Activated T-helper 2 cell treated with anti-CD3 and anti-CD28 coated beads, Interferon-gamma antibody, Interleukin-2, Interleukin-4, amounts not matched to agents 10 μg/mL and 5 μg/mL and 100 μg/mL, durations not matched to agents 14 hours and 24 hours and 36 hours (primary cell): ENCODE measurements at places on chromosomes 6 and 20. TPM values are rescaled to one million over a fixed set of nuclear protein-coding genes. Genes with fewer than 3 reads are reported as not detected.
A peak's percentile ranks its signal among the peaks of the same experiment; 100 is the strongest.

DNA sequence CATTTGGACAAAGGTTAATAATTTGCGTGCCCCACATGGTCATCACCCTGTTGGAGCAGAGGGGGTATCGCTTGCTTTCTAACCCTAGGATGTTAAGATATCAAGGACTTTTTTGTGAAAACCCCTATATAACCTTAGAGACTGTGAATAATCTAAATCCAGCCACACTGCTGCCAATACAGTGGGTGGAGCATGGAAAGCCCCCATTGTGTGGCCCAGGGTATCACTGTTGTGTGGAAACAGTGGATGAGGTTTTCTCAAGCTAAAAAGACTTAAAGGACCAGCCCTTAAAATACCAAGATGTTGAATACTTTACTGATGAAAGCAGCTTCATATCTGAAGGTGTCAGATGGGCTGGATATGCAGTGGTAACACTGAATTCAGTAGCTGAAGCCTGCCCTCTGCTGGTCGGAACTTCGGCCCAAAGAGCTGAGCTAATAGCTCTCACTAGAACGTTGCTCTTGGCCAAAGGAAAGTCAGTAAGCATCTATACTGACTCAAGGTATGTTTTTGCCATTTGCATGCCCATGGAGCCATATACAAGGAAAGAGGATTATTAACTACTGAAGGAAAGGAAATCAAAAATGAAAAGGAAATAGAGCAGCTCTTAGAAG, 695.2 kb downstream of the PHF3 start:
- no peaks in the 10 kb centered on the region for H3K4me1 ChIP-seq
- DNase-seq: peak; percentile 9
- no peak overlapping the region for H3K27ac ChIP-seq
- no peak overlapping the region for H3K4me3 ChIP-seq

The CRNKL1 gene
- 19.3 and 20.1 TPM in 2 replicates for total RNA-seq

The ATRN gene
- 11.5 and 12.5 TPM in 2 replicates for total RNA-seq

DNA sequence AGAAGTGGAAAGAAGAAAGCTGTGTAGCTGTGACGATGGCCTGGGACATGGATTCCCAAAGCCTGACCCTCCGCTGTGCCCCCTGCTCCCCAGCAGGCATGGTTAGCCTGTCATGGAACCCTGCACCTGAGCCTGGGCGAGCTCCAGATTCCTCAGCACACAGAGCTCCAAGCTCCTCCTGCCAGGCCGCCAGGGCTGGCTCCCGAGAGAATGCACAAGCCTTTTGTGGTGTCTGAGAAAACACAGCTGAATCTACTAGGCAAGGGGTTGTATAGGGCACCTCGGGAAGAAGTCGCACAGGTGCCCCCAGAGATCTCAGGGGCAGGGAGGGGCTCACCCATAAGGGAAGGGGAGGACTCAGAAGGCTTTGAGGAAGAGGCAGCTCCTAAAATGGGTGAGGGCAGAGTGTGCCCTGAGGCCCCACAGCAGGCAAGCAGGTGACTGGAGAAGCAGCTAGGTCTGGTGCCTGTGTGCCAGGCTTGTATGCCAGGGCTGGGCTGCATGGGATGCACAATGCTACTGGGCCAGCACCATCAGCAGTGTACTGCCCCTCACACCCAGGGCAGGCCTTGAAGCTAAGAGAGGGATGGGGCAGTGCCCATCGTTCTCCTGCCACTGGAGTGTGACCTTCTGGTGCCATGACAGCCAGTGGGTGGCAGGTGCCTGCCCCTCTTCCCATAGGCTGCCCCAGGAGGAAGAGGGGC, 64.3 kb upstream of the CD93 start:
- no peaks in the 10 kb centered on the region for H3K27me3 ChIP-seq
- no peak overlapping the region for H3K4me3 ChIP-seq
- peaks cover 49% of the 10 kb centered on the region for H3K4me1 ChIP-seq
- DNase-seq: no peak
- H3K36me3 ChIP-seq: no peaks in the 10 kb centered on the region

DNA sequence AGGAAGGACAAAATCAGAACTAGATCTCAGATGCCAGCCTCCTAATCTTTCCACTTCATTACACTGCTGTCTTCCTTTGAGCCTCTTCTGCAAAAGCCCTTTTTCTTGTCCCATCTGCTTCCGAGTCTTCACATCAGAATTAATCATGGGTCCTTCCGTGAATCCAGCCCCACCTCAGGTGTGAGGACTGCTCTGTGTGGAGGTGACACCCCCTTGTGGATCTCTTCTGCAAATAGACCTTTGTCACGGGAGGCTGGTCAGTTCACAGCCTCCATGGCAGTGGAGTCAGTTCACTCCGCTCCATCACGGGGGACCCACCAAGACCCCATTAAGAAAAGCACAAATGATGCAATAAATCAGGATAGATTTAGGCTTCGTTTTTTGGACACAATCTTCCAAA, 171.1 kb downstream of the ADAT2 start:
- H3K27ac ChIP-seq: no peak overlapping the region
- peaks cover 8% of the 10 kb centered on the region for H3K4me1 ChIP-seq
- no peaks in the 10 kb centered on the region for H3K27me3 ChIP-seq
- no peaks in the 10 kb centered on the region for H3K36me3 ChIP-seq
- H3K4me3 ChIP-seq: no peak overlapping the region

DNA sequence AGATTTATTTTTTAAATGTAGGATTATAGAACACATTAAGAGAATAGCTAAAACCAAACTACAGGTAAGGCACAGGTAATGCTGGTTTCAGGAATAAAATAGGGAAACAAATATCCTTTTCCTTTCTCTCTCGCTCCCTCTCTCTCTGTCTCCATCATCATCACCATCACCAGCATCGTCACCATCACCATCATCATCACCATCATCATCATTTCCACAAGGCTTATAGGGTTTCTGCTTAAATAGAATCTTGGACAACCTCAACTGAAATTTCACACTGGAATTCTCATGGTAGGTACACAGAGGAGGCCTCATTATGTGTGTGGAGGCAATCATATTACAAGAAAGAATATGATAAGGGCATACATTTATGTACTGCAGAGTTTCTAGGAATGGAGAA, 823.6 kb downstream of the MAFB start:
- no peak overlapping the region for H3K4me3 ChIP-seq
- H3K27me3 ChIP-seq: no peaks in the 10 kb centered on the region
- H3K36me3 ChIP-seq: no peaks in the 10 kb centered on the region
- H3K4me1 ChIP-seq: no peaks in the 10 kb centered on the region
- no peak for DNase-seq
- H3K27ac ChIP-seq: no peak overlapping the region

DNA sequence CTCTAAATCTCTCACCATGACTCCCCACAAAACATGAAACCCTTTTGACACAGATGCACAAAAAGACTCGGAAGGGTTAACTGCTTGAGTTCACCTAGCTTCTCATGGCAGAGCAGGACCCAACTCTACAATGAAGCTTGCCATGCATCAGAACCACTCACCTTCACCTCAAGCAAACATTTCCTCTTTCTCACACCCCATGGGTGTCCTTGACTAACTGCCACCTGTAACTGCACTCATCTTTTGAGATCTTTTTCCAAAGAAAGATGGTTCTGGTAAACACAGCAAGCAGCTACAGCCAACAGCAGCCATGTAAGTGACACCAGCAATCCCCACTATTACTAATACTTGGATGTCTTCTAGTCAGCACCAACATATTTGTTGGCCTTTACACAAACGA, 76.5 kb downstream of the EFHC1 start:
- peaks cover 7% of the 10 kb centered on the region for H3K4me1 ChIP-seq
- no peaks in the 10 kb centered on the region for H3K36me3 ChIP-seq
- H3K27me3 ChIP-seq: no peaks in the 10 kb centered on the region
- no peak overlapping the region for H3K27ac ChIP-seq

GRCh38 chr20:20251317-20251716, 116.6 kb upstream of the INSM1 start:
- no peak overlapping the region for H3K4me3 ChIP-seq
- no peaks in the 10 kb centered on the region for H3K4me1 ChIP-seq
- no peaks in the 10 kb centered on the region for H3K27me3 ChIP-seq
- no peaks in the 10 kb centered on the region for H3K36me3 ChIP-seq

GRCh38 chr6:30219244-30219643, 6.0 kb upstream of the TRIM26 start:
- DNase-seq: peak; percentile 36
- H3K27ac ChIP-seq: no peak overlapping the region
- H3K36me3 ChIP-seq: no peaks in the 10 kb centered on the region
- no peak overlapping the region for H3K4me3 ChIP-seq
- H3K27me3 ChIP-seq: no peaks in the 10 kb centered on the region

DNA sequence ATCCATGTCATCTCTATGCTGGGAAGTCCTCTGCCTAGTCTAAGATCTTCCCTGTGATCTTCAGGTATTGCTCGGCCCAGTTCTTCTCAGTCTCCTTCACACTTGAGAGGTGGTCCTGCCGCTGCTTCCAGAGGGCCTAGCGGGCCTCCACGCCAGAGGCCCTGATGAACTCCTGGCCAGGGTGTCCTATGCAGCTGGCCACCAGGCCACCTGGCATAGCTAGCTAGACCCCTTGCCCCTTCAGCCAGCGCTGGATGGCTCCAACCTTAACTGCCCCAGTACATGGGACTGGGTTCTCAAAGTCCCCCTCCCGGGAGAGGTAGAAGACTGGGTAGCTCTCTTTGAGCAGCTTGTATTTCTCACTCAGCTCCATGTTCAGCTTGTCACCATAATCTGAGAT, 81.1 kb downstream of the ZFP64 start:
- H3K4me3 ChIP-seq: no peak overlapping the region
- H3K4me1 ChIP-seq: no peaks in the 10 kb centered on the region
- no peaks in the 10 kb centered on the region for H3K36me3 ChIP-seq
- H3K27me3 ChIP-seq: peaks cover 20% of the 10 kb centered on the region

DNA sequence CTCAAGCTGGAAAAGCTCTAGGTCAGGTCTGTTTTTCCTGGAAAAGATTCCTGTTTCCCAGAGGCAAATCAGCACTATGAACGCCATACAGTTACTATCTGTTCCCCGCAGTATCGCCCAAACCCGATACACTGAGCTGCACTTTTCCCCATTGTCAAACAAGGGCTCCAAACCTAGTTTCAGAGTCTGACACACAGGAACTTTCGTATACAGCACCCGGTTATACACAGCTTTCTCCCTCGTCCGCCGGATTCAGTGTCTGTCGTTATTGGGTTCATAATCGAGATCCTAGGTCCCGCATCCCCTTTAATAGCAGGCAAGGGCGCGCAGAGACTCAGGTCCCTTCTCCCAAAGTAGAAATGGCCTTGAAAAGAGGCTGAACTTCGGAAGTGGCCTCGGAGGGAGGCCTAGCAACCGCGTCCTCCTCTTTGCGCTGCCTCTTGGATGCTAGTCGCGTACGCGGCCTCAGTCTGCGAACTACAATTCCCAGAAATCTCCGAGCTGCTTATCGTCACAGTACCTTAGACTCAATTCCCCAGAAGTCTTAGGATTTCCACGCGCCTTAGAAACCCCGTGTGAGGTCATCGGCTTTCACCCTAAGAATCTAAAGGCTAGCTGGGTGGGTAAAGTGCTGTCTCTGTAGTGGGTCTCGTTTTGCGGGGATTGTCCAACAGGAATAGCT, 34.2 kb downstream of the ZNF391 start:
- DNase-seq: no peak
- H3K36me3 ChIP-seq: no peaks in the 10 kb centered on the region
- no peak overlapping the region for H3K27ac ChIP-seq
- no peaks in the 10 kb centered on the region for H3K27me3 ChIP-seq

The TBC1D7 gene
- 22.9 and 23.3 TPM in 2 replicates for total RNA-seq

The FBXO5 gene
- 31.4 and 34.6 TPM in 2 replicates for total RNA-seq
